ENCODE measurements at places on chromosomes 5 and 9.

GRCh38 chr5:83701886-83702285 is 18.8 kb downstream of the HAPLN1 start:
- no peak for DNase-seq

GRCh38 chr5:99639905-99640304 is 711.1 kb upstream of the CHD1 start:
- DNase-seq, result no peak

- no peak for DNase-seq
These were observed 4.8 kb upstream of the PRKACG start for GRCh38 chr9:69018737-69019136.

DNA sequence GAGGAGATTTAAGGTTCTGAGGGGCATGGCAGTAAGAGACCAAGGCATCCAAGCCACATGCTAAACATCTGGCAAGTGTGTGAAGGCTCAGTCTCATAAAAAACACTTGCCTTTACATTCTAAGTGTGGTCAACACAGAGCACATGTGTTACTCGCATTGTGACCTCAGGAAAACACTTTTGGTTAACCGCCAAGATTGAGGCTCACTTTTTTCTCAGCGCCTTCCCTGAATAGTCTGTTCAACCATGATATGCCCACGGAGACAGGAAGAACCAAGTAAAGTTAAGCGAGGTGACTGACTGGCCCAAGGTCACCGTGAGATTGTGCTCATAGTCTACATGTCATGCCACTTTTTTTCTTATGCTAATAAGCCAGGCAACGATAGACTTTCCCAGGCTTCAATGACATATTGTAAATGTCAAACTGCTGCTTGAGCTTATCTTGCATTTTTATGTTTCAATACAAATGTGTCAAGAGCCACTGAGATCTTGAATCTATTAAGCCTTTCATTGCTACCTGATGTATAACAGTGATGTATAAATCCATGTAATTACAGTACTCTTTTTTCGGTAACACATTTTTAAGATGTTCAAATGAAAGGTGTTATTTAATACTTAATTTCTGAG is 21.1 kb upstream of the IL9 start:
- no peak for DNase-seq

DNA sequence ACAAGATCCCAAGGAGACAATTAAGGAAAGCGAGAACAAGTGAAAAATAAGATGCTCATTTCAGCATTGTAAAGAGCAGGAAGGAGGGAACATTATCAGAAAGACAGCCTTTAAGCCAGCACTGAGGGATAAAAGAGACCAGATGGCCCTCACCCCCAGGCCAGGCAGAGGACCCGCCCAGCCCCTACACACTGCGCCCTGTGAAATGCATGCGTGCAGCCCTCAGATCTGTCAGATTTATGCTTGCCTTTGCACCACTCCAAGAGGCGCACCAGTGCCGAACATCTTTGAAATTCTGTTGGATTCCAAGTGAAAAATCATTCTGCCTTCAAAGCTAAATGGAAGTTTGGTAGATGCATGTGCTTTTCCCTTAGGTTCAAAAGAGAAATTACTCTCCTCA is 378.0 kb downstream of the MLLT3 start:
- DNase-seq, result no peak

DNA sequence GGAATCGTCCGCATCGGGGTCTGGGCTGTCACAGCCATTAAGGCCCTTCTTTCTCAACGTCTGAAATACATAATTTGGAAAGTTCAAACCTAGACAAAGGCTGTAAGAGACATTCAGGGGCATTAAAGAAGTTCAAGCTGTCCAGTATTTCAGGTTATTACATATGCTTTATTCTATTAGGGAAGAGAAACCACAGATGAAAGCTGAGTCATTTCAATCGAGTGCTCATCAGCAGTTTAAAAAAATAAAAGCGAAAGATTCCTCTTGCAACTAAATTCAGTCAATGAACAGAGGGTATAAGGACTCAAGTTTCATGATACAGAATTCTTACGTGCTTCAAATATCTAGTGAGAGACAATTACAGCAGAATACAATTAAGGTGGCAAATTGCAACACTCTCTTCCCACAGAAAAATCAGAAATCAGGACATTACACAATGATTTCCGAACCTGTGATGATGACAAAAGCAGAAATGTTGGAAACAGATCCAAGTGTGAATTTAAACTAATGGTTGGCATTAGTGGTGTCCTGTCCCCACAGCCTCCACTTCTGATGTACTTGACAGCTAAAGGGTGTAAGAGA is 121.6 kb downstream of the MEF2C start:
- no peak for DNase-seq

DNA sequence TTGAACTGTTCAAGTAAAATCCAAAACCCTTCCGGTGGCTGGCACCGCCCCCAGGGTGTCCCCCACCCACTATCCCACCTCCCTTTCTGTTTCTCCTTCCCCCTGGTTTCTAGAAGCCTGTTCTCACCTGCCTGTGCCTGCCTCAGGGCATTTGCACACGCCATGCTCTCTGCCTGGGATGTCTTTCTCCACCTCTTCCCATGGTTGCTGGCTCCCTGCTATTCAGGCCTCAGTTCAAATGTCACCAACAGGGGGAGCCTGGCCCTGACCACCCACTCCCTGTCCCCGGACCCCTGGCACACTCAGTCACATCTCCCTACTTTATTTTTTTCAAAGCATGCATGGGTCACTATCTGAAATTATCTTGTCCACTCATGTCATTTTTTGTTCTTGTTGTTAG is 39.9 kb upstream of the EEIG1 start:
- DNase-seq, result no peak

DNA sequence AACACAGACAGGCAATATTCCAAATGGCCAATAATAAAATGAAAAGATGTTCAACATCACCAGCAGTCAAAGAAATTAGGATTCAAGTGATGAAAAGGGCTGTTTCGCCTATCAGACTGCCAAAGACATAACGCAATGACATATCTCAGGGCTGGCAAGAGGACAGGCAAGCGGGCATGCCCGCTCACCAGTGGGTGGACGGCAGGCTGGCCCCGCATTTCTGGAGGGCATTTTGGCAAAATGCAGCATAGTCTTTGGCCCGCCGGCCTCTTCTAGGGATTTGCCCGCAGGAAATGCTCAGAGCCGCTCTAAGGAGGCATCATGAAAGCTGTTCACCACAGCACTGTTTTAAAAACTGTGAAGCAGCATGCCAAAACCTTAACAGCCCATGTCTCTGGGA is 1.4 kb upstream of the PPP1R26 start:
- DNase-seq, result no peak

GRCh38 chr5:151924564-151925301 is at the start of gene GLRA1:
Gene GLRA1, minus strand, starts transcription at chr5:151924851. Its CDS starts 302 bp downstream, at chr5:151924549.
- peak; percentile 15 for DNase-seq

GRCh38 chr9:76932757-76933156 is 26.8 kb upstream of the PRUNE2 start:
- DNase-seq, result no peak

- DNase-seq, result no peak
These were observed 82.8 kb downstream of the COL5A1 start for GRCh38 chr9:134724202-134724911.

GRCh38 chr5:99070822-99071221 is 142.0 kb upstream of the CHD1 start:
- no peak for DNase-seq

GRCh38 chr5:148509893-148510292 is 126.1 kb downstream of the FBXO38 start:
- DNase-seq, result no peak

GRCh38 chr9:89754193-89754592 is 149.4 kb downstream of the GADD45G start:
- no peak for DNase-seq

DNA sequence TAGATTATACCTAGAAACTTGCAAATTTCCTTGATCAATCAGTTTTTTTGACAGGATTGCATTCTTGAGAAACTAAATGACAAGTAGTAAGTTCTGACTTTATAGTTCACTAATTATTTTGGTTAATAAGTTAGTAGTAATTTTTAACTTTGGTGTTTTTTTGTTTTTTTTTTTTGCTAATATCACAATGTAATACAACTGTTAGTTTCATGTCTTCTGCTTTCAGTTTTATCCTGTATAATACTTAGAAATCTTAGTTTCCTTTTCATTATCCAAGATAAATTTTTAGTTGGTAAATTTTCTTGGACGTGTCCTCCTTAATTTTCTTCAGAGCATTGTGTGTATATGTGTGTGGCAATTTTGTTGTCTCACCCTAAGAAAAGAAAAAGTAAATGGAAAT is 57.8 kb downstream of the CWC27 start:
- DNase-seq, result no peak

All from uterus (tissue), 4 donors.